Right hindlimb (tissue), 1 donor: ENCODE measurements at places on chromosomes 4 and X.

- DNase-seq = peak; percentile 49
These were observed 137.9 kb downstream of the SLC7A11 start for GRCh38 chr4:138104284-138104680.

GRCh38 chrX:69524781-69525363 lies 20.7 kb downstream of the NALF2 start:
- DNase-seq = no peak

GRCh38 chr4:186414390-186414789 lies 141.0 kb downstream of the MTNR1A start:
- no peak for DNase-seq

DNA sequence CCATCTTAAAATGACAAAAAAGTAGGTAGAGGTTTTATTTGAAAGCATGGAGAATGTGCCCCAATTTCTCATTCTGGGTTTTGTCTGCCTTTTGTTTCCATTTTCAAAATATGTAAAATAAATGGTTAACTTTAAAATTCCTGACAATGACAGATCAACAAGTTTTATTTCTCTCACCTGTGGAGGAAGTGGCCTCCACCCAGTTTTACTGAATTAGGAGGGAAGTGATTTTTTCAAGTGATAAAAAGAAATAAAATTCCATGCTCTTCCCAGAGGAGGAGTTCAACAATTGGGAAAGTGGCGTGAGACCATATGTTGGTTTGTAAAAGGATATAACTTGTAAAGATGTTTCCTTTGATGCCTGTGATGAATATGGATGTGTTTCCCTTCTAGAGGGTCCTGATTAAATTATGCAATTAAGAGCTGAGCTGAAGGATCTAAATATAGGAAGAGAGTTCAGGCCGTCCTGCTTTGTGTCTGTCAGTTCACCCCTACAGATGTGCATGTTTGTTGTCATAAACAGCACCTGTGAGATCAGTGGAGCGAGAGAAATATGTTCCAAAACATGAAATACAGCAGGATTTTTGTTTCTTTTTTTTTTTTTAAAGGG lies 19.5 kb downstream of the SMAD1 start:
- DNase-seq = no peak

DNA sequence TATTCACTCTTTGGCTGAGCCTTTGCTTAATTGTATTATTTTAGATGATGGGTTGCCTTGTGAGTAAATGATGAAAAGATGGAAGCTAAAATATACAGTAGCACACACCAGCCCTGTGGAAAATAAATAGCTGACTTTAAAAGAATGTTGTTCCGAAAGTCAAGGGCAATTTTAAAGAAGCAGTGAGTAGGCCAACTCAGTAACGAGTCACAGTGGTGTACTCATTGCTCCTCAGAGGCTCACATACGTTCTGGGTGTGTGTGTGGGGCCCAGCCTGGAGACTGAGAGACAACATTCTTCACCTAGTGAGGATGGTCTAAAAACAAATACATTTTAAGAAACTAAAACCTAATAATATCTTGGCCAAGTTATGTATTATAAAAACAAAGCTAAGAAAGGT lies 640.3 kb downstream of the TRIML1 start:
- no peak for DNase-seq

DNA sequence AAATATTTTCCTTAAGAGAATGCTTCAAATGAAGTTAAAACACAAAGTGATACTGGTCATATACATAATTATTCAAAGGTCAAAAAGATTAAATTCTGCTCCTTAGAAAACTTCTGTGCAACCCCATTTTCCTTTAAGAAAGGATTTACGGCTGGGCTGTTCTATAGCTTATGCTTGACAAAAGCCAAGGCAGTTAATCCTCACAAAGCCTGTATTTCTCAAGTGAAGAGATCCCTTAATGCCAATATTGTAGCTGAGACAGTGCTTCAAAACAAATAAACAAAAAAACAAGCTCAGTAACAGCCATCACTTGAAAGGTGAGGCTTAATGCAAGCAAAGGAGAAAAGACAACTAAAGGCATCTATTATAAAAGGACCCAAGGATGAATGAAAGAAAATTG lies 42.5 kb downstream of the BTC start:
- DNase-seq = no peak

- DNase-seq = no peak
These were observed 8.2 kb upstream of the TLR10 start for GRCh38 chr4:38791010-38791409.

GRCh38 chr4:16116493-16116990 lies 32.7 kb upstream of the PROM1 start:
- DNase-seq = no peak

- no peak for DNase-seq
These were observed 61.6 kb upstream of the LIMCH1 start for GRCh38 chr4:41476310-41476885.

- DNase-seq = no peak
These were observed 29.2 kb downstream of the P2RY8 start for GRCh38 chrX:1507511-1508463.

DNA sequence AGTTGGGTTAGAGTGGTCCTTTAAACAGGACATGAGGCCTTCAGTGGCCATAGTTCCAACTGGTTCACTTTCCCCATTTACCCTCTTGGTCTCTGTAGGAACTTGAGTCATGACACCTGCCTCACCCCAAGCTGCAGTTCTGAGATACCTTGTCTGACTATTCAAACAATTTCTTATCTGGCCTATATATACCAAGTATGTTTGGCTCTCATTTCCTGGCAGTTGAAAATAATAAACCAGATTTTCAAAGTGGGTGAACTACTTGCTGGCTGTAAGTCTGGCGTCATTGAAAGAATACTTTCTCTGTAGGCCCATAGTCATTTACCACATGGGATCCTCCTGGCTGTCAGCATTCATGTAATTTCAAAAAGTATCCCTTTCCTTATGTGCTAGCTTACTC lies 228.8 kb downstream of the SHROOM3 start:
- no peak for DNase-seq

GRCh38 chr4:123825596-123826291 lies 429.1 kb downstream of the SPRY1 start:
- DNase-seq = no peak

DNA sequence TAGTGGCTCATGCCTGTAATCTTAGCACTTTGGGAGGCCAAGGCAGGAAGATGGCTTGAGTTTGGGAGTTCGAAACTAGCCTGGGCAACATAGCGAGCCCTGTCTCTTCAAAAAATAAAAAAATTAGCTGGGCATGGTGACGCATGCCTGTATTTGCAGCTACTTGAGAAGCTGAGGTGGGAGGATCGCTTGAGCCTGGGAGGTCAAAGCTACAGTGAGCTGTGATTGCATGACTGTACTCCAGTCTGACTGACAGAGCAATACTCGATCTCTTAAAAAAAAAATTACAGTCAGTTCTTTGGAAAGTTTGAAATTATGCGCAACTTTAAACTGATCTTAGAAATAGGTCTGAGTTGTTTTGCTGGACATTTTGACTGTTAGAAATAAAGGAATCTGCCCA lies 55.8 kb downstream of the DOCK11 start:
- DNase-seq = no peak

DNA sequence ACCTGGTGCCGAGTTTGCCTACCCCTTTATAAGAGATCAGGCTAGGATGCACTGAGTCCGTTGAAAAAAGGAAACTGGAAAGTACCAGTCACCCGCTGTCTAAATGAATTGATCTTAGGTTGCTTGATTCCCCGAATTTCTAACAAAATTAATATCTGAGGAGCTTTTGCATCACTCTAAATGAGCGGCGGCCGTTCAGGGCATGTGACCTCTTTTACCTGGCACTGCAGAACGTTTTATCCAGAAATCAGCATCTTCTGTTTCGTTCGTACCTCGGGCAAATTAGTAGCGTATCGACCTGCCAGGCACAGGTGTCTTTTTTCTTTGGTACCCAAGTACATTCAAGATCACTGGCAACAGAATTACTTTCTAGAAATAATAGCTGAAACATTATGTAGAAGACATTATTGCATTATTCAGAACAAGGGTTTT lies 876 bp downstream of the KLHL2 start:
- no peak for DNase-seq
